ENCODE measurements at places on chromosomes 7 and 10.

DNA sequence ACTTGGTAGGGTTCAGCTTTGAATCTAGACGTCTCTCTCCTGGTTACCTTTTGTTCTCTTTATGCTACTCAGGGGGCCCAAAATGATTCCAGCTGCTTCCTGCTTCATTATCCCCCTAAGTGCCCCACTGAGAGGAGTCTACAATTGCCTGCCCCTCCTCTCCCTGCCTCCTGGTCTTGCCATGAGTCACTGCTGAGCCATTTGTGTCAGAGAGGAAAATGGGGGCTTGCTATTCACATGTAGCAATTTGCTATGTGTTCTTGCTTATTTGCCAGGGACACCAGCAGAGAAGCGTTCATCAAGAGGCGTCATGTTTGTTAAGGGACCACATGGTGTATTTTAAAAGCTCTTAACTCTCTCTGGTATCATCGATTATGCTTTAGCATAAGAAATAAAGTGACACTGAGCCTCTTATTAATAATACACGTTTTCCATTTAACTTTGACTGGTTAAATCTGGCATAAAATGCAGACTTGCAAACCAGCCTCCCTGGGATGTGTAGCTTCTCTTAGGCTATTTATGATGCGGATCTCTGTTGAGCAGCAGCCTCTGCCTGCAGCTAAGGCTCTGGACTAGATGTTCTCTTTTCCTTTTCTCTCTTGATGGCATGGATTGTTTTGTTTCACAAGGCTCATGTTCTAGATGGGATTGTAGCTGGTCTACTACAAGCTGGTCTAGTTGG, 239.3 kb downstream of the AUTS2 start:
- DNase-seq: no peak

DNA sequence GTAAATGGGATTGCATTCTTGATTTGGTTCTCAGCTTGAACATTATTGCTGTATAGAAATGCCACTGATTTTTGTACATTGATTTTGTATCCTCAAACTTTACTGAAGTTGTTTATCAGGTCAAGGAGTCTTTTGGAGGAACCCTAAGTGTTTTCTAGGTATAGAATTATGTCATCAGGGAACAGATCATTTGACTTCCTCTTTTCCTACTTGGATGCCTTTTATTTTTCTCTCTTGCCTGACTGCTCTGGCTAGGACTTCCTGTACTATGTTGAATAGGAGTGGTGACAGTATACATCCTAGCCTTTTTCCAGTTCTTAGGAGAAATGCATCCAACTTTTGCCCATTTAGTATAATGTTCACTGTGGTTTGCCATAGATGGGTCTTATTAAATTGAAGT, 48.8 kb downstream of the ANXA8 start:
- no peak for DNase-seq

- DNase-seq: no peak
These were observed 5.7 kb upstream of the WDR86 start for GRCh38 chr7:151415375-151416105.

DNA sequence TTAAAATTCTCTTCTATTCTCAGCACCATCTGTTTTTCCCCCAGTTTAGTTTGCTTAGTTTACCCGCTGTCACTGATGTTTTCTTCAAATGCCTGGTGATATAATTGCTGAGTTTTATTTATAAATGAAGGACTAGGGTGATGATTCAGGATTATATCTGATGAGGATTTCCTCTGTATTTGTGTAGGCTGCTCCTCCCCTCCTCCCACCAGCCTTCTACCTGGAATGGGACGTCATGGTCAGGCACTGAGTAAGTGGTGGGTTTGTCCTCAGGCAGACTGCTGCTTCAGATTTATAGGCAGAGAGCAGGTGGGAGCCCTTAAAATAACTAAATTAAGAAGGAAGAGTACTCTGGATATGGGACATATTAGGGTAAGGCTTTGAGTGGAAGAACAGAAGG, 35.8 kb downstream of the PALS2 start:
- DNase-seq: no peak

- DNase-seq: no peak
These were observed 65.9 kb upstream of the CC2D2B start for GRCh38 chr10:95841661-95842498.

- DNase-seq: no peak
These were observed 40.2 kb downstream of the ANKRD61 start for GRCh38 chr7:6071406-6071805.

DNA sequence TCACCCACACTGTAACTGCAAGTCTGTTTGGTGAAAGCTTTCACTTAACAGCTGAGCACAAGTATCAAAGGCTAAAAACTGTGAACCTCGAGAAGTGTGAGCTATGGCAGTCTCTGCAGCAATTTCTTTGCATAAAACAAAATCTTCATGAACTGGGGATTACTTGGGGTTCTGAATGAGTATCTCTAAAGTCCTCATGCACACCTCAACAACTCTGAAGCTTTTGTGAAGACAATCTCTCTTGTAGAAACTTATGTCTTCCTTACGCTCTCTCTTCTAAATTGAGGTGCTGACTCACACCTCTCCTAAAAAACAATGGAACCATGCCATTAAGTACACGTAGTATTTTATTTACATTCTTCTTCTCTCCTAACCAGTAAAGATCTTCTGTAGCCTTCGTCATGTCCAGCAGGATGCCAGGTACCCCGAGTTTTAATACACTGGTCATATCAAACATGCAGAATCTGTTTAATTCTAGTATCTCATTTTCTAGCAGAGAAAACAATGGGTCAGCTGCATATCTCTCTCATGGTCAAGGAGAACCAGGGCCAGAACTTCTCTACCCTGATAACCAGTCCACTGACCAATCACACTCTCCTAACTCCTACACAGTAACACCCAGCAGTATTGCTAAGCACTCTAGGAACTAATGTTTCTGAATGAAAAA, 76.9 kb downstream of the UBE2H start:
- DNase-seq: no peak

DNA sequence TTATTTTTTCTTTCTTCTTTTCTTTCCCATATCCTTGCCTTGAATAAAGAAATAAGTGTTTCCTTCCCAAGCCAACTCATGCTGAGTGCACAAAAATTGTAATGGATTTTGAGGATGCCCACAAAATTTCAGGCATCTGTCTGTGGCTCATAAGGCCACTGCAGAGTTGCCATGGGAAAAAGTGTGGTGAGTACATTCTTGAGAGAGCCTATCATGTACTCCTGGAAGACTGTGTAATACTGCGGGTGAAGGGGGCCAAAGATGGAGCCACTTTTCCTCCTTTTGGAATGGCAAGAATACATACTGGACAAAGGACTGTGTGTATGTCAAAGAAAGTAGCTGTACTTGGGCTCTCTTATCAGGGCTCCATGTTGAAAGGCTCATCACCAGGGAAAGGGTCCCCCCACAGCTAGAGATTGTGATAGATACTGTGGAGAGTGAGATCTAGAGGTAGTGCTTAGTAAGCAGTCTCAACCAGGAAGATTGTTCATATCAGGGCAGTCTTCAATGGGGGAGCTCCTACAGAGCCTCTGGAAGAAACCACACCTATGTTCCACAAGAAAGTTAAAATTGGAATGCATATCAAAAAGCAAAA, 341.6 kb upstream of the KCND2 start:
- DNase-seq: no peak

- DNase-seq: no peak
These were observed 111.8 kb downstream of the OAT start for GRCh38 chr10:124306922-124307371.

DNA sequence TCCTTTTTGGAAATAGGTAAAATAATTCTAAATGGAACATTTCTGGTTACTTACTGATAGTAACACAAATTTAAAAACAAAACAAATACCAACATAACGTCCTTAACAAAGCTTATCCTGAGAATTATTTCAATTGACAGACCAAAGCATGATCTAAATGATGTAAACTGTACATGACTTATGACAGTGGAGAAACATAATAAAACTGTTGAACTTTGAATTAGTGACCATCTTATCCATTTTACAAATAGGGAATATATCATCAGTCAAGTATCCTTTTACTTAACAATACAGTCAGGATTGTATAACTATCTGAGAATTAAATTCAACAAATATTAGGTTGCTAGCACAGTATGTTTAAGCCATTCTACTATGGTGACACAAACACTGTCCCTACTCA, 2.4 kb downstream of the IPMK start:
- DNase-seq: no peak

DNA sequence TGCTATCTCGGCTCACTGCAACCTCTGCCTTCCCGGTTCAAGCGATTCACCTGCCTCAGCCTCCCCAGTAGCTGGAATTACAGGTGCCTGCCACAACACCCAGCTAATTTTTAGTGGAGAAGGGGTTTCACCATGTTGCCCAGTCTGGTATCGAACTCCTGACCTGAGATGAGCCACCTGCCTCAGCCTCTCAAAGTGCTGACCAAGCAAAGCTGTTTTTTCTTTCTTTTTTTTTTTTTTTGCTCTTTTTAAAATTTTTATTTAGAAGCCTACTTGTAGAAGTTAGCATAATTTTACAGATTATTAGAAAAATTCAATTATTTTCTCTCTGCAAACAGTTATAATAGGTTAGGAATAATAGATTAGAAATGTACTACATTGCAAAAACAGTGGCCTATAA, 1.2 kb upstream of the FGFBP3 start:
- DNase-seq: no peak

DNA sequence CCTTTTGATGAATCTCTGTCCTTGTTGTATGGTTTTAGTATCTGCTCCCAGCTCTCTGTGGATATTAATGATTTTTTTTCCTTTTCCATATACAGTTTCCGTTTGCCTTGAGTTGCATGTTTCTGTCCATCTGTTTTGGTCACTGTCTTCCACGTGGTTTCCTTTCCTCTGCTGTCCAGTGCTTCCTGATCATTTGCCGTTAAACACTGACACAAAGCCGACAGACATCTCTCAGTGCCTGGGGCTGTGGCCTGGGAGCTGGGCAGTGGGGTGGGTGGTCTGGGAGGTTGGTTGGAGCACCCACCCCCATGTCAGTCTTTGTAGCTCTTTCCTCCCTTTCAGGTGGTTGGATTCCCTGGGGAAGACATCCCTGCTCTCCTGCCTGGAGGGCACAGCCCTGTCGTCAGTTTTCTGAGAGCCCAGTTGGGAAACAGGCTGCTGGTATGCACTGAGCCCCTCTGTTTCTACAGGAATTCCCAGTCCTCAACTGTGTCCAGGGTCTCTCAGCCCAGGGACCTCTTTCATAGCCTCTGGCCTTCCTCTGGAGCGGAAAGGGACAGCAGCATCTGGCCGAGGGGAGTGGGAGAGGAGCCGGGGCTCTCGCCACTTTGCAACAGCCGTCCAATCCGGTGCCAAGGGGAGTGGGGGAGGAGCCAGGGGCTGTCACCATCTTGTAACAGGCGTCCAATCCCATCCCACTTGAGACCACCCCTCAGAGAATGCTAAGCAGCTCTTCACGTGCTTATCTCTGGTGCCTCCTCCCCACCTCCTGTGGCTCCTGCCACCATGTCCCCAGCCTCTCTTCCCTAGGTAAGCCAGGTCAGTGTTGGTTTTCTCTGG, 26.7 kb upstream of the MKI67 start:
- DNase-seq: no peak

GRCh38 chr7:1691601-1692514, 21.8 kb downstream of the ELFN1 start:
- no peak for DNase-seq

DNA sequence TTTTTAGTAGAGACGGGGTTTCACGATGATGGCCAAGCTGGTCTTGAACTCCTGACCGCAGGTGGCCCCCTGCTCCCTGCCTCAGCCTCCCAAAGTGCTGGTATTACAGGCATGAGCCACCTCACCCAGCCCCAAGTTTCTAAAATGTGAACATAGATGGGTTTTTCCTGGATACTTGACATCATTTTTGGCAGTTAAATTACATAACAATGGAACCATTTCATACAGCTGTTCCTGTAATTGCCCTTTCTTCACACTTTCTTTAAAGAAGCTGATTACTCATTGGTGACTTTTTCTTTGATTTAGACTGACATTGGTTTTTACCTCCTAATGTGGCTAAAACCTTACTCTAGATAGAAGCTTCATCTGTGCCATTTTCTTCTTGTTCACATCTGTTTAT, 5.9 kb downstream of the ZKSCAN1 start:
- DNase-seq: no peak

DNA sequence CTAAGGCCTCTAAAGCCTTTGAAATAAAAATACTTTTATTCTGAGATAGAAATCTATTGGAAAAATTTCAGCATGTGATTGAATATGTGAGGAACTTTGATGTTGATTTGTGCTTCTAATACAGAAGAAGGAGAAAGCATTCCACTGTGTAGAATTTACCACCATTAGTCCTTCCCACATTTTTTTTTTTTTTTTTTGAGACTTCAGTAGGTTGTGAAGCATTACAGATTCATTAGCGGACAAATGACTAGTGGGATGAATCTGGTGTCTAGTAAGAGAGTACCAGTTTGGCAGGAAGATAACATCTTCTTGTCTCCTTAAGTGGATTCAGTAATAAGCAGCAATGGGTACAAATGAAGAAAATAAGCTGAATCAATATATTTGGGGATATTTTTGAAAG, 95.5 kb downstream of the ANKRD30A start:
- DNase-seq: no peak

DNA sequence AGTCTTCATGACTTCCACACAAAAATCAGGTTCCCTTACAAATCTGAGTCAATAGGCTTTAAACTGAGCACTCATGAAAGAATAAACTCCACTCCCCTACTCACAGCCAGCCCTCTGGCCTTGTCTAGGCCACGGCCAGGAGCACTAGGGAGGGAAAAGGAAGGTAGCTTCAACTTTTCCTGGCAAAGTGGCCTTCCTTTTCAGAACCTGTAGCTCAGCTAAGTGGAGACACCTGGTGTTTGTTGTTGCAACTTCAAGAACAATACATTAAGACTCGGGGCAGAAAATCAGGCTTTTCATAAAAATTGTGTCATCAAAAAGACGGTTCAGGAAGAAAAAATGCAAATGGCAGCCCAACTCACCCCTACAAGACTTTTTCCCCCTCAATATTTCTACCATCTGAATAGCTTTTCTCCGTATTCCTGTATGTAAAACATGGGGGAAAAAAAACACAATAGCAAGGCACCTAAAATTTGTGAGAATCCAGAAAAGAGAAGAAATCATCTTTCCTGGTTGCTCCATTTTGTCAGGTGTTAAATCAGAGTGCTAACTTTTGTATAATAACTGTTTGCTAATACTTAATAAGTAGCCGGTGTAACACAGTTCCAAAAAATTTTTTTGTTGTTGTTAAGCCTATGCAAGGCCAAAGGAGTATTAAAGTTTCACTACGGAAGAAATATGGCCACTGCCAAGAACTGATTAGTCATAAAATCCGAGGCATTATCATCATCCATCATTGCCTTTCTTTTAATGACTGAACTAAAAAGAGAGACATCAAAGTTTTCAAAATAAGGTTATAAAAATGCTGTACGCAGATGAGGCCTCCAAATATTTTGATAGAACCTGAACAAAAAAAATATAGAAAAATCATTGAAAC, 66.2 kb upstream of the ARID5B start:
- DNase-seq: peak; percentile 86

- DNase-seq: no peak
These were observed 14.3 kb upstream of the VIPR2 start for GRCh38 chr7:159158888-159159405.

DNA sequence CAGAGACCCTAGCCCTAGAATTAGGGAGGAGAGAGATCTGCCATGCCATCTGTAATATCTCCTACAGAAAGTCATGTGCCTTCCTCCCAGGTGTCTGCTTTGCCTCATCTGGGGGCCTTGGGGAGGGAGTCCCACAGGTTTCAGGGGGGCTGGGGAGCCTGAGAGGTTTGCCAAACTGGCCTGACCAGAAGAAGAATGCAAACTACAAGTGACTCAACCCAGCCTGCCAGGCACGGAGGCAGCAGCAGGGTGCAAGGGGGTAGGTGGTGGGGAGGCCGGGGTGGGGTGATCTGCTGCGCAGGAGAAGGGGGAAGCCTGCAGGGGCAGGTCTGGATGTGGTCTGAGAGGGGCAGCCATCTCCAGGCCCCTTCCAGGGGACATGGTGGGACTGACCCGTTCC, 9.6 kb upstream of the TRIM8 start:
- DNase-seq: no peak
